ENCODE measurements at places on chromosomes 12 and 14.
A peak's percentile ranks its signal among the peaks of the same experiment; 100 is the strongest.

- DNase-seq: no peak
Measured at GRCh38 chr12:121156365-121156764, 23.7 kb downstream of the P2RX7 start.

DNA sequence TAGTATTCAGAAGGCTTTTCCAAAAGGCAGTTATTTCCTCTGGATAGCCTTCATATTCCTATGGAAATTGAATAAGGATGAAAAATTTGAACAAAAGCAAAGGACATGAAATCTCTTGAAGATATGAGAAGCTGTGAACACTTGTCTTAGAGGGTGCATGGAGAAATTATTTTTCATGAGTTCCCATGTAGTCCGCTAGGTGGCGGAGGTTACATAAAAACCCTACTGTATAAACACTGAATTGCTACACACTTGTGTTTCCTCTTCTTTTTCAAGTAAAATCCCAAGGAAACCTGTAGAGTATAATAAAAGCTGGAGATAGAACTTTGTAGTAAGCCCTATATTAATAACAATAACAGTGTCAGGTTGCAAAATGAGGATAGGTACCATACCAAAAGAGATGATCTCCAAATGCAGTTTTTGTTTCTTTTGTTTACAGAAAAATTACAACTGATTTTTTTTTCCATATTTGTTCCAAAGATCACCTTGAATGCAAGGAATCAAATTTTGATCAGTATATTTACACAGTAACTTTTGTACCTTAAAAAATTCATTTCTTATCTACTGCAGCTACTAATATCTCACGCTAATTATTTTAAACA, 37.8 kb upstream of the OR4E1 start:
- peak; percentile 57 for DNase-seq

GRCh38 chr12:128445415-128446127, 178.6 kb downstream of the TMEM132C start:
- no peak for DNase-seq

DNA sequence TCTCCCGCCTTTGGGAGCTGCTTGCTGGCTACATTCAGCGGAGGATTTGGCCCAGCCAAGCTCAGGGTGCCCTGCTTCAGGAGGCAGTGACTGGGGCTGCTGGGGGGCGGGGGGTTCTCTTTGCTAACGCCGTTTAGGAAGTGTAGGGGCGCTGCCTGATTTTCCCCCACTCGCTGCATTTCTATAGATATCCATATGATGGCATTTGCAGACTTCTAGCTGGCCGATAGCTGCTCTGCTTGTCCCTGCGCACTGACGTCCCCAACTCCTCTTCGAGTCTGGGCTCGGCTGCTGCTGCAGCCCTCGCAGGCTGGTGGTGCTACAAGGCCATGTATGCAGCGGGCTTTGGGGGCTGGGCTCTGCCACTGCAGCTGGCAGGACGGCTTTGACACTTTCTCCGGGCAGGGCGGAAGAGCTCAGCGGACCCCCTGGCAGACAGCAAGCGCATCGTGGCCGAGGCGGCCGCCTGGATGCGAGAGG, 3.1 kb downstream of the LRFN5 start:
- no peak for DNase-seq

GRCh38 chr12:104624529-104624928, 167.8 kb downstream of the CHST11 start:
- no peak for DNase-seq

DNA sequence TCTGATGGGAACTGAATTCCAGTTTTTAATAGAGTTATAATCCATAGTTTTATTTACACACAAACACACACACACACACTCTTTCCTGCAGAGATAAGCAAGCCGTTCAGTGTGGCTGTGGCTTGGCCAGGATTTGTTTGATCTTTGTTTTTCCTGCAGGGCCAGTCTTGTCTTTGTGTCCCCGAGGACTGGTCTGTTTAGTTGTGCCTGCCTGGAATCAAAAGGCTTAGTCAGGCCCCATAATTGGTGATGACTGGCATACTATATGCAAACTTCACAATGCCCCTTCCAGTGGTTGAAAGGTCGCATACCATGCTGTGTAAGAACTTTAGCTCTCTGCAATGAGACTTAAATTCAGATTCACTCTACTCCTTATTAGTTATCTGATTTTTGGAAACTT, 26.0 kb downstream of the WBP11 start:
- no peak for DNase-seq

DNA sequence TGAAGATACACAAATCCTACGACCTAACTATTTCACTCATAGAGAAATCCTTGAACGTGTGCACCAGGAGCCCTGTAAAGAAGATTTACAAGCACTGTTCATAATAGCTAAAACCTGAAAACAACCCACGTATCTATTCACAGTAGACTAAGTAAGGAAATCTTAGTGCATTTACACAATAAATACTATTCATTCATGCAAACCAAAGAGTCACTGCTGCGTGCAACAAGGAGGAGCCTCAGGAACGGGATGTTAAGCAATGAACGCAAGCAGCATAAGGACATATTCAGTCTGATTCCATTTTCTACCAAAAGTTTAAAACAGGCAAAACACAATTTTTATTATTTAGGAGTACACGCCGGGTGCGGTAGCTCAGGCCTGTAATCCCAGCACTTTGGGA, 176.6 kb downstream of the TTC7B start:
- DNase-seq: peak; percentile 39

- DNase-seq: no peak
Measured at GRCh38 chr12:27531896-27532295, 7.9 kb downstream of the PPFIBP1 start.

- DNase-seq: peak; percentile 13
Measured at GRCh38 chr14:31388687-31389413, 31.5 kb downstream of the HEATR5A start.

- DNase-seq: no peak
Measured at GRCh38 chr12:92324849-92325500, 179.3 kb upstream of the BTG1 start.

DNA sequence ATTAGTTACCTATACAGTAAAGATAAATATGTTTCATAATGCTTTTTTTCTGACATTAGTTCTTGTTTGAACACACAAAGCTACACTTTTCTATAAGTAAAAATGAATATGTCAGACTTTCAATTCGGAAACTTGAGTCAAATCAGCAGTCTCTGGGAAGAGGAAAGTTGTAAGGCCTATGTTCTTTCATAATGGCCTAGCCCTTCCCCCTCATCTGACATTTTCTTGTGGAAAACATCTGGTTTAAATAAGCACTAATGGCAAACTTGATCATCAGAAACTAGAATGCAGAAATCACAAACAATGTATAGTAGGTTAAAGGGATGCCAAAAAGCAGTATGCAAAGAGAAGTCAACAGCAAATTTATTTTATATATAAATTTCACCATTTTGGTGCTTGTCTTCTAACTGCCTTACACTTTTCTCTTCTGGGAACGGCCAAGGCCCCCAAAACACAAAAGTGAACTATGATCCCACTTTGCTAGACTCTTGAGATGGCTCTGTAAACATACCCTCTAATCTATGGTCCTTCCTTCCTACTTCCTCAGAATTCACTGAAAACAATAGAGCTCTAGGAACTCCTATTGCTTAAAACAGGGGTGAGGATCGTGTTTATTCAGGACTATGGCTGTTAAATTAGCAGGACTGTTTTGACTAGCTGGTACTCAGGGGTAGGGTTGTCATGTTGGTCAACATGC, 444.1 kb downstream of the RAD51B start:
- DNase-seq: no peak

GRCh38 chr12:6369916-6370575, 5.3 kb downstream of the SCNN1A start:
- DNase-seq: no peak

DNA sequence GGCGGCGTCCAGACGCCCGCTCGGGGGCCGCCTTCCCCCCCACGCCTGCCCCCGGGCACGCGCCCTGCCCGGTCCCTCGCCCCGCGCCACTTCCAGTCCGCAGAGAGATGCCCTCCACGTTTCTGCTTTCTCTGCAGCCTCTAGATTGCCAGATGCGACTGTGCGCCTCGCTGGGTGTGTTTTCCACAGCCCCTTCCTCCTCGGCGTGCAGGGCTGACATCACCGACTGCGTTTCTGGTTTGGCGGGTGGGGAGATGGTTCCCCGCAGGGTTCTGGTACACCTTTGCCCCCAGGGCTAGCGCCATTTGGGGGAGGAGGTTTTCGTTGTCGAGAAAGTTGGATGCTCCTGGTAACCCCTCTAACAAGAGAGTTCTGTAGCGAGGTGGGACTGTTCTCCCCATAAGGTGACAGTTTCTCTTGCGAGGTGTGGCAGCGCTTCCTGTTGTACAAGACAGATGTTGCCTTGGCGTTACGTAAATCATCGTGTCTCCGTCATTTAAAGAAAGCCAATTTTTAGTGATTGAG, 1.5 kb downstream of the CALM1 start:
- peak; percentile 43 for DNase-seq

GRCh38 chr12:32885831-32886230, 10.7 kb downstream of the PKP2 start:
- no peak for DNase-seq

DNA sequence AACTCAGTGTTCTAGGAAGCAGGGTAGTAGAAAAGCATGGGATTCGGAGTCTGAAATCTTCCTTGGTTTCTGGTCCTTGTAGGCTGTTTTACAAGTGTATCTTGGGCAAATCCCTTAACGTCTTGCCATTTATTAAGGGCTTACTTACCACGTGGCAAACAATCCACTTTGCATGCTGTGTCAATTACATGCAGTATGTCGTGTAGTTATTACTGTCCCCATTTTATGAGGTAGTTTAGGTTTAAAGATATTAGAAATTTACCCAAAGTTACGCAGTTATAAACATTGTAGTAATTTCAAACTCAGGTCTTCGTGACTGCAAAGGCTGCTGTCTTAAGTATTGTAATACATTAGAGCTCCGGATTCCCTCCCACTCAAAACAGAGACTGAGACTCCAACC, 1.5 kb upstream of the NOVA1 start:
- DNase-seq: no peak

- peak; percentile 38 for DNase-seq
Measured at GRCh38 chr12:51085757-51086156, 2.4 kb upstream of the CSRNP2 start.

- DNase-seq: no peak
Measured at GRCh38 chr12:116092776-116093175, 184.7 kb downstream of the MED13L start.

- no peak for DNase-seq
Measured at GRCh38 chr12:130053651-130054069, 108.6 kb upstream of the FZD10 start.

GRCh38 chr12:104498211-104498801, 41.6 kb downstream of the CHST11 start:
- peak; percentile 22 for DNase-seq

DNA sequence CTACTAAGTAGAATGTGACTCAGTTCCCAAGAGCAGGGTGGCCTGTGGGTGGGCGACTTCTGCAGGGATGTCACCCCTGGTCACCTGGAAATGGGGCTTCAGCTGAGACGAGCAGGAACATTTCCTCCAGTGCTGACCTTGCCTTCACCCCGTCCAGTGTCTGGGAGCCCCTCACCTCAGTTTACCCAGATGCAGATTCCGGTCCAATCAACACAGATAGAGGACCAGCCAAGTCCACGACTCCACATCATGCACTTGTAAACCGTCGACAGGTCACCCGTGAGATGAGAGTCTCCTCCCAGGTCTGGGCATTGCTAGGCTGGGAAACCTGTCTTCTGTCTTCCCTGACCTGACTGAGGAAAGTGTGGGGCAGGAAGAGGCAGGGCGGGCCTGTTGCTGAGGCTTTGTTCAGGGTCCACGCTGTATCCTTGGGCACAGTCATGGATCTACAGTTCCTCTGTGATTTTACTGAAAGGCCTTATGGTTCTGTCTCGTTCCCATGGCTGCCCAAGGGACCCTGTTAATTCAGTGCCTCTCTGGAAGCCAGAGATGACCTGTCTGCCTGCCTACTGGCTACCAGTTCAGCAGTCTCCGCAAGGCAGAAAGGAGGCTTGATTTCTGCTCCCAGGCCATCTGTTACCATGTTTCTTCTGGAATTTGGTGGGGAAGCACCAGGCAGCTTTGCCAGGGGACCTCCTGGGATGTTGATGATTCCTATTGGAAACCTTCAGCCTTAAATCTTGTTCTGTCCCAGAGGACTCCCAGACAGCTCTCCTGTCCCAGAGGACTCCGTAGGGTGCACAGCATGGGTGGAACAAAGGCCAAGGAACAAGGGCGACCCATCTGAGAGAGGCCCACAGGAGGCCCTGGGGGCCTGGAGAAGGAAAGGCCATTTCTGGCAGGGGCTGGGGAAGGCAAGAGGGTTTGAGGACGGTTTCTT, 288.5 kb upstream of the RTL1 start:
- DNase-seq: no peak

DNA sequence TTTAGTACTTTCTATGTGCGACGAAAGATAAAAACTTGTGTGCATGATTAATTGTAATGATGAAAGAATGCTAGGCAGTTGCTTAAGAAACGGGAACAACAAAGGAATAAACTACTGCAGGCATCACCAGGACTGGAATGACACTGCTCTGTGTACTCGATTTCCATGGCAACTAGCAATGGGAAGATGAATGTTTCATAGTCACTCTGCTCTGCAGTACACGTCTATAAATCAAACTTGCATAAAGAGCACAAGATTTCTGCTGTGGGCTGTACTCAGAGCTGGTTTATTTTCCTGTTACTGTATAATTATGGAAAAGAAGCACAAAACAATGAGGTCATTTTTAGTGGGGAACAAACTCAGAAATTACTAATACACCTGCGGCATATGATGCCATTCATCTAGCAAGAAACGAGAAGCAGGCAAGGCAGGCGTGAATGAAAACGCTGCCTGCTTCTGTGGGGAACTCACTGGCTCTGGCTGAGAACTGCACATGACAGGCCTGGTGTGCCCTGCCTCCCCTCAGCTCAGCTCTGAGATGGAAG, 41.8 kb downstream of the EFCAB11 start:
- DNase-seq: peak; percentile 78

DNA sequence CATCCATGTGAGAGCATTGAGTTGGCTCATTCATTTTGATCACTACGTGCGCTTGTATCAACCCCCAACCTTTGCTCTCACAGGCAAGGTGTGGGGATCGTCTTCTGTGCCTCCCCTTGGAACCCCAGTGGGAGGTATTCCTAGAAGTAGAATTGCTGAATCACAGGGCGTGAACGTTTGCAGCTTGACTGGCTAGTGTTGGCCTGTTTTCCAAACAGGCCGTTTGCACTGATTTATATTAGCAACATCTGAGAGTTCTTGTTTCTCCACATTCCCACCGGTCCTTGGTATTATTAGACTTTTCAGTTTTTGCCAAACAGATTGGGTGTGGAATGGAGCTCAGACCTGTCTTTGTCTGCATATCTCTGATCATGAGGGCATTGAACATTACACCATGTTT, 288.6 kb upstream of the PWP1 start:
- no peak for DNase-seq

- DNase-seq: no peak
Measured at GRCh38 chr12:101876322-101876860, 989 bp upstream of the DRAM1 start.
